Activated CD4-positive, alpha-beta T cell treated with anti-CD3 and anti-CD28 coated beads, Interleukin-2, amount 10 ng/mL, durations not matched to agents 24 days and 14 days (primary cell): ENCODE measurements at places on chromosomes 5 and 9.

GRCh38 chr5:173733021-173733420, 116.6 kb upstream of the BOD1 start:
- DNase-seq, result no peak

- no peak for DNase-seq
Measured at GRCh38 chr5:173781432-173781815, 106.7 kb upstream of the CPEB4 start.

DNA sequence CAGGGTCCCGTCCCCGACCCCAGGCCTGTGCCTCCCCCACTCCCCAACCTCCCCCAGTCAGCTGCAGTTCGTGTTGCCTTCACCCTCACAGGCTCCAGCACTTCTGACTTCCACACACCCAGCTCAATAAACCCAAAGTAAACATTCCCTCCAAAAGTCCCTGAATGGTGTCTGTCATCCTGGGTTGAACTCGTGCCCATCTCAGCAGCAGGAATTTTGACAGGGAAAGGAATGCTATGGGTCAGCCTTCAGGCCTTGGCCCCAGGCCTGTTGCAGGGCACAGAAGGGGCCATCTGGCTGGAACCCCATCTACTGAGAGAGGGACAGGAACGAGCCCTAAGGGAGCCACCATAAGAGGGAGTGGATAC, 29.6 kb upstream of the CNOT6 start:
- DNase-seq, result no peak

DNA sequence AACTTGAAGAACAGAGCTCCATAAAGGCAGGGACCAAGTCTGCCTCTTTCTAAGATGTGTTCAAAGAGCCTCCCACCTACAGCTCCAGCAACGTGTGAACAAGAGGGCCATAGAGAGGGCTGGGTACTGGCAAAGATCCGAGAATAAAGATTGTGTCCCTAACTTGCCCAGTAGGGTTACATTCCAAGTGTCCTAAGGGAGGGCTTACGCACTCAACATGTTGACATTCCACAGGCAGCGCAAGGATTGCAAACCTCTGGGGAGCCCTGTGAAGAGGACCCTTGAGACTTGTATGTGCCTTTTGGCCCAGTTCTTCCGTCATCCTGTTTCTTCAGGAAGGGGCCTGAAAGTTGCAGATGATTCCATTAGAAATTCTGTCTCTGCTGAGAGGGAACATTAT, 48.2 kb upstream of the ENTREP1 start:
- no peak for DNase-seq

GRCh38 chr5:35038891-35039290, 8.9 kb downstream of the AGXT2 start:
- DNase-seq, result no peak
